ENCODE measurements at places on chromosomes 5 and 9. TPM values are rescaled to one million over a fixed set of nuclear protein-coding genes. Genes with fewer than 3 reads are reported as not detected.

Gene CARD9
- total RNA-seq, result 3.4 TPM

Gene KCNMB1
- not detected for total RNA-seq

Gene PCAT7
- not detected for total RNA-seq

Gene FBP1
- total RNA-seq, result 0.49 TPM

Gene NELFB
- total RNA-seq, result 72.0 TPM
